T-helper 22 cell (primary cell): ENCODE measurements at places on chromosomes 5 and 9.

DNA sequence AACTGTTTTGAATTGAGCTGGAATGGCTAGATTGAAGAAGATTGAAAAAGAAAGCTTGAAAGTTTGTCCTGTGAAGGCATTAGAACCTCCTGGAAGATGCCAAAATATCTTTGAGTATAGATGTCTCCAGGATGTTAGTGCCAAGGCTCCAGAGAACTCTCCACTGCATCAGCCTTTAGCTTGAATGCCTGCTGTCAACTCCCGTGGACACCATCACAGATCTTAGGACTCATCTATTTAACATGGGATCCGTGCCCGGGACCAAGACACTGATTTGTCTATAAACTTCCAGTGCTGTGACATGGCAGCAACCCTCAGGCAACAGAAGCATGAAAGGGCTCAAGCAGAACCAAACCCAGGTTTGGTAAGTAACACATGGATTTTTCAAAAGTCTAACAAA is 670.9 kb upstream of the ST8SIA4 start:
- DNase-seq: no peak

- DNase-seq: no peak
Measured at GRCh38 chr9:111533099-111533790, 8.3 kb downstream of the ZNF483 start.

GRCh38 chr5:76456258-76456657 is 53.2 kb downstream of the IQGAP2 start:
- no peak for DNase-seq

DNA sequence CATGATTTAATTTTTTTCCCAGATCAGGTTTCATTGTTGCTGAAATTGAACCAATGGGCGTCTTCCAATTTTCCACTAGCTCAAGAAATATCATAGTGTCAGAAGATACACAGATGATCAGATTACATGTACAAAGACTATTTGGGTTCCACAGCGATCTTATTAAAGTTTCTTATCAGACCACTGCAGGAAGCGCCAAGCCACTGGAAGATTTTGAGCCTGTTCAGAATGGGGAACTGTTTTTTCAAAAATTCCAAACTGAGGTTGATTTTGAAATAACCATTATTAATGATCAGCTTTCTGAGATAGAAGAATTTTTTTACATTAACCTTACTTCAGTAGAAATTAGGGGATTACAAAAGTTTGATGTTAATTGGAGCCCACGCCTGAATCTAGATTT is 251.6 kb downstream of the ADGRV1 start:
- DNase-seq: no peak

DNA sequence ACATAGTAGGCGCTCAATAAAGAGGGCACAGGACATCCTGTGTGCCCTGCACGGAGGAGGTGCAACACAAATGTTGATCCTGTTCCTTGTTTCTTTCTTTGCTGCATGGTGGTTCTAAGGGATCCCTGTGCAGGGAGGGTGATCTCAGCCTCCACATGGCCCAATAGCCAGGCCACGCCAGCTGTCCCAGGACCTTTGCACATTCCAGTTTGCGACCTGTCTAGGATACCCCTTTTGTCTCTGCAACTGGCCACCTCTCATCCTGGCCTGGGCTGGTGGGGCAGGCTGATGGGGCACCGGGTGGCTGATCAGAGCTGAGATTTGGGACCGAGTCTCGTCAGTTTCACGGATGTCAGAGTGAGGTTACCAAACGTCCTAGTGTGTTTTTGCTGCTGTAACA is 79.5 kb downstream of the CFAP77 start:
- DNase-seq: no peak

DNA sequence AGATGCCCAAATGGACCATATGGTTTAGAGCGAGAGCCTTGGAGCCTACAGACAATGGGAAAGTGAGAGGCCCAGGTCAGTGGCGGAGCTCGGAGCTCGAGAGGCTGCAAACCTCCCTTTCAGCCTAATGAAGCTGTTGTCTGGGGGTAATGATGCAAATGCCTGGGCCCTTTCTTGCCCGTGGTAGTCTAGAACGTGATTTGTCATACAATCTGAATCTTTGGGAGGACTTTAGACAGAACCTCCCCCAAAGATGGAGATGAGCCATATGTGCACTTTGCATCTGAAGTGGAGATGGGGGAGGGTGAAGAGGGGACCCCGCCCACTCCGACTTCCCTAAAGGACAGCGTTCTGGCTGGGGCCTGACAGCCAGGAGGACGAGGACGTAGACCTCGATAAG is 10.3 kb upstream of the NEUROG1 start:
- no peak for DNase-seq

DNA sequence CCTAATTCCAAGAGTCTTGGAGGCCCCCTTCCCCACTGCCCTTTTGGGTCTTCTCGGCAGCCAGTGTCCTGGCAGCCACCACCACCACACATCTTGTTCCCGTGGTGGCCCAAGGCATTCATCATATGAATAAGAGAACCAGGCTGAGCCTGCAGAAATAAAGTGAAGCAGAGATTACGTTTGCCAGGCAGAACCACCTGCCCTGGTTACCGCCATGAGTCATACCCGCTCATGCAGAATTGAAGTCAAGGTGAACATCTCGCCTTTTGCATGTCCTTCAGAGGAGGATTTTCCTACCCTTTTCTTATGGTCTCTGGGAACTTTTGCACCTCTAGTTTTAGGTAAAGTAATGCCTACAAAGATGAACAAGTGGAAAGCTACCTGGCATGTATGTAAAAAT is 119.5 kb upstream of the LMX1B start:
- DNase-seq: no peak
